ENCODE measurements at places on chromosomes 7 and 10.

DNA sequence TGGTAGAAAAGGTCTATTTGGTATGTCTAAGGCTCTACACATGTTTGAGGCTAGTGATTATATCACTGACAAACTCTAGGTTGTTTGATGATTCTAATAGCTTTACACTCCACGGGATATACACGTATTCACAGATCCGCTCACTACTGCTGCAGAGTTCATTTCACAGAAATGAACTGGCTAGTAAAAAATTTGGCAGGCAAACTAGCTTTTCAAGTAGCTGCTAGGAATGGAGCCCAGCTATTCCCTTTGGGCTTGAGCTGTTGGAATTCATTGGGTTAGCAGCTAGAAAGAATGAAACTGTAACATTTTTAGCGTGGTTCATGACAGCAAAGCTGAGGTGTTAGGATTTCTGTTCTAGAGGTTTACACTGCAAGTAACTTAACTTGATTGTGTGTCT lies 37.6 kb downstream of the R3HCC1L start:
- no peak for DNase-seq

GRCh38 chr10:2897619-2898508 lies 169.5 kb upstream of the PFKP start:
- no peak for DNase-seq

DNA sequence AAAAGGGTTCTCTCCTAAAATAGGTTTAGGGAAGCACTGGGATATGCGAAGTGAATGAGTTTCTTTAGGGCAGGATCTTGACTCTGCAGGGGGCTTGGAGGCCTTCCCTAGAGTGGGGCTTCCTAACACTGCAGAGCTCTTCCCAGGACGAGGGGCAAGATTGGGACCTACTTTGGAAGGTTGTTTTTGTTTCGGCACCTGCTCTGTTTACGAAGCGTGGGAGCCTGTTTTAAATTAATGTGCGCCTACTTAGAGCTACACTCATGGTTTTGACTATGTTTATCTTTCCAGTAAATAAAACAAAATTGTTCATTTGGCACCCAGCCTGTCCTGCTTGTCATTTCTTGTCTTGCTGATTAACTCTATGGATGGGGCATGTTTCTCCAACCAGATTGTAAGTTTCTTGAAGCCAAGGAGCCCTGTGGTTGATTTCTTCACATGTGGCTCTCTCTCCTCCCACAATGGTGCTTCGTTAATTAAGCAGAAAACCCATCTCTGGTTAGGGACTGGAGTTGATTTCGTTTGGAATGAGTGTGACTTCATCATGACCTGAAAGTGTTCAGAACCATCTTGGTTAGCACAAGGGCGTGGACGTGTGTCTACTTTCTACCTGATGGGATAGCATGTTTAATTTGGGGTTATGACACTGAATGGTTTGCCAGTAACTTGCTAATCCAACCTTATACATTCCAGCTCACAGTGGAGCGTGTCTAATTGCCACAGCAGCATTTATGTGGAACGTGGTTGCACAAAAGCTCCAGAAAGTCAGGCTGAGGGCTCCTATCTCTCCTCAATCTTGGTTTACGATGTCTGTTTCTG lies 98.1 kb downstream of the TCF7L2 start:
- no peak for DNase-seq

DNA sequence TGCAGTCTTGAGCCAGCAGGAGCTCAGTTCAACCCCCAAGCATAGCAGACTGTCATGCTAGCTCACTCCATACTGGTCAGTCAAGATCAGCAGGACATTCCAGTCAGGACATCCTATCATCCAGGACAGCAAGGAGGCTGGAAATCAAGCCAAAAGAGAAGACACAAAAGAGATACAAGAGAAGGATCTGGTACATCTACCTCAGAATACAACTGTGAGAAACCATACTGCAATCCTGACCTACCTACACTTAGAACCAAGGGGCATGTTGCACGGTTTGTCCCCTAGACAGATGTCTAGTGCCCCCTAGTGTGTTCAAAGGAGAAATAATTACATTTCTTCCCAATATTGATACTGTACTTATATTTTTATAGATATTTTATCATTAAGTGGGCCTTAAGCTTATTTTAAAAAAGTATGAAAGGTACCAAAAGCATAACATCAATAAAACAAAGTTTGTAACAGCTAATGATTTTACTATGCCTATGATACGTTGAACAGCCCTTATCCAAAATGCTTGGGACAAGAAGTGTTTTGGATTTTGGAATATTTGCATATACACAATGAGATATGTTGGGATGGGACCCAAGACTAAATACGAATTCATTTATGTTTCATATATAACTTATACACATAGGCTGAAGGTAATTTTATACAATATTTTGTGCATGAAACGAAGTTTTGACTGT lies 26.7 kb downstream of the ERCC6 start:
- DNase-seq, result no peak

DNA sequence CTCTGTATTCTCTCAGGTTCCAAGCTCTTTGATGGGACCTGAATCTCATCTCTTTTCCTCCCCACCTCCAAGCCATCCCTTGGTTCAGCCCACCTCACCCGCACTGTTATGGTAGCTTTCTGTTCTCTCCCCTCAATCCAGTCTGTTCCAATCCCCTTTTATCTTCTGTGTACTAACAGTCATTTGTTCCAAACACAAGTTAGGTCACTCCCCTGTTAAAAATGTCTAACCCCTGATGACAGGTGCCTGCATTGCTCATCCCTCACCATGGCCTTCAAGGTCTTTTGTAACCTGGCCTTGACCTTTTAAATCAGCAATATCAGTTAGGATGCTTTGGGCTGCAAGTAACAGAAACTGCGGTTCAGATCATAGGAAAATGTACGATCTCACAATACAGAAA lies 74.8 kb downstream of the CYP26A1 start:
- DNase-seq, result no peak

DNA sequence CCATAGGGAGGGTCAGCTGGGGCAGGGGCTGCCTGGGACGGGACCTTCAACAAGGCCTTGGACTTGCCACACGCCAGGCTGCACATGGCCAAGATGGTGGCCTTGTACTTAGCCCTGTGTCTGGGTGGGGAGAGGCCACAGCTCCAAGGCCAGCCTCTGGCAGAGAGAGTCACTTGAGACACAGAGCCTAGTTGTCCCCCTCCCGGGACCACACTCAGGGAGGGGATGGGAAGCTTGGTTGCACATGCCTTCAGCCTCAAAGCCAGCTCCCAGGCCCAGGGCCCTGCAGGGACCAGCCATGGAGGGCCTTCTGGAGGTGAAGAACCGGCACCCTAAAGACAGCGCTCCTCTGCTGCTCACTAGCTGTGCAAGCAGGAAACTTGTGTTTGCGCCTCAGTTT lies 16.7 kb downstream of the MMRN2 start:
- no peak for DNase-seq

DNA sequence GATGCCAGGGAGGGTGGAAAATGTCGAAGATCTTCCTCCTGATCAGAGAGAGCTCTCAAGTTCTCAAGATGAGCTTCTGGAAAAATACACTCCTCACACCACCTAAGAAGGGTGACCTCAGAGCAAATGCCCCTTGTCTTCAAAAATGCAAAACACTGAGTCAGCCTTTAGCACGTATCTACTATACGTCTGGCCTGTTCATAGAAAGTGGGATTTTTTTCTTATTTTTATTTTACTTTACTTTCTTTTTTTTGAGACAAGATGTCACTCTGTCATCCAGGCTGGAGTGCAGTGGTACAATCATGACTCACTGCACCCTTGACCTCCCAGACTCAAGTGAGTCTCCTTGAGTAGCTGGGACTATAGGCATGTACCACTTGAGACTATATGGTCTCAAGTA lies 57.1 kb downstream of the AFAP1L2 start:
- no peak for DNase-seq

DNA sequence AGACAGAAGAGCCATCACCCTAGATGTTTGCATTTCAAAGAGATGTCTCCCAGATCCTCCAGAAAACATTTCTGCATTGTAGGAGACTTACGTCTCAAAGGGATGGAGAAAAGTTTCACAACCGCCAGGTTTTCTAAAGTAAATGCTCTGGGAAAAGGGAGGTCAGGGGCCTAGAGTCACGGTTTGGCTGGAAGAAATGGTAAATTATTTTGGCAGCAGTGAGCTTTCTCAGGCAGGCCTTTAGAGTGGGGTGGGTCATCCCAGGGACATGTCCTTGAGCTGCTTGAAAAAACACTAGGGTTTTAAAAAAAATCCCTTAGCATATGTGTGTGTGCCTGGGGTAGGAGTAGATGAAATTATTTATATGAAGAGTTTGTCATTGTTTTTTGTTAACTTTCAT lies 728.8 kb downstream of the TYW1 start:
- no peak for DNase-seq
